ENCODE measurements at places on chromosomes 7 and 10.

DNA sequence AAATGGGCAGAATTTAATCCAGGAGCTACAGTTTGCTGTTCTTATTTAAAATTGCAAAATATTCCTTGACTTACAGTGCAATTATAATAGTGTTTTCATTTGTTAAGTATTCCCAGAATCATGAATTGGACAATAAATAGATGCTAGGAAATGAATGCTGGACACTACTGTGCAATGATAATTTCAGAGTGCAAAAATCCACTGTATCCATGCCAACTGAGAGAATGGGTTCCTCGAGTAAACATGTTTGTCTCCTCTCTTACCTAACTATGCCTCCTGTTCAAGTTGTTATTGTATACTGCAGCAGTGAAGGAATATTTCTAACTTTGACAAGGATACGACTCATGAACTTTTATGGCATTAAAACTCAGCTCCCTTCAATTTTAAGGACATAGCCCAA is 1396.3 kb downstream of the GATA3 start:
- DNase-seq = no peak

DNA sequence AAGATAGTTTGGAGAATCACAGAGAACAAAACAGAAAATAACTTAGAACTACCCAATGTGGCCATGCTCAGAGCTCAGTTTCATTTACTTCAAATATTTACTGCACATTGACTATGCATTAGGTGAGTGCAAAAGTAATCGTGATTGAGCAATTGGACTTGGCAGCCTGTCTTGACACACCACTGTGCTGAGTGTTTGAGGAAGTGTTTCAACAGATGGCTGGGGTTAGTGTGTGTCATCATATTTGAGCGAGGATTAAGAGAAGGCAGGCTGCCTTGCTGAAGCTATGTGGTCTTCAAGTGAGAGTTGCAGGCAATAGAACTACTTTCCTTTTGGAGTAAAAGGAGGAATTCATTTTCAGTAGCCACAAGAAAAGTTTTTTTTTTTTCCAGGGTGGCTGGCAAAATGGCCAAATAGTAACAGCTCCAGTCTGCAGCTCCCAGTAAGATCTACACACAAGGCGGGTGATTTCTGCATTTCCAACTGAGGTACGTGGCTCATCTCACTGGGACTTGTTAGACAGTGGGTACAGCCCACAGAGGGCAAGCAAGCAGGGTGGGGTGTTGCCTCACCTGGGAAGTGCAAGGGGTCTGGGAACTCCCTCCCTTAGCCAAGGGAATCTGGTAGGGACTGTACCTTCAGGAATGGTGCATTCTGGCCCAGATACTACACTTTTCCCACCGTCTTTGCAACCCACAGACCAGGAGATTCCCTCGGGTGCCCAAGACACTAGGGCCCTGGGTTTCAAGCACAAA is 37.6 kb downstream of the AKR1C4 start:
- no peak for DNase-seq

- DNase-seq = no peak
Measured at GRCh38 chr10:106655165-106655564, 509.3 kb downstream of the SORCS1 start.

- DNase-seq = no peak
Measured at GRCh38 chr7:74674166-74674565, 16.6 kb downstream of the GTF2I start.
